ENCODE measurements at places on chromosomes 5 and 9. TPM values are rescaled to one million over a fixed set of nuclear protein-coding genes. Genes with fewer than 3 reads are reported as not detected.

Gene FOXD4L4
- total RNA-seq: 0.25 TPM

Gene PCDHB5
- 7.6 TPM for total RNA-seq

Gene LMX1B
- total RNA-seq: not detected

Gene GADD45G
- total RNA-seq: 5.9 TPM

Gene CCDC192
- total RNA-seq: 0.25 TPM

Gene GLRA1
- not detected for total RNA-seq

Gene PRR16
- 1.2 TPM for total RNA-seq

Gene ANKRD34B
- 0.25 TPM for total RNA-seq

Gene PCDHGA6
- total RNA-seq: 9.6 TPM

Gene OTP
- not detected for total RNA-seq

Gene C5orf52
- total RNA-seq: not detected

Gene NRG2
- 3.9 TPM for total RNA-seq

Gene HMHB1
- not detected for total RNA-seq

Gene F12
- total RNA-seq: 2.7 TPM

Gene SOX30
- total RNA-seq: not detected

Gene NME5
- total RNA-seq: 11.8 TPM

Gene TGFBI
- 9.6 TPM for total RNA-seq

Gene OR2S2
- total RNA-seq: not detected

Gene CARTPT
- total RNA-seq: 0.74 TPM

Gene ACSL6
- 30.0 TPM for total RNA-seq
